ENCODE measurements at places on chromosomes 2 and 18.

DNA sequence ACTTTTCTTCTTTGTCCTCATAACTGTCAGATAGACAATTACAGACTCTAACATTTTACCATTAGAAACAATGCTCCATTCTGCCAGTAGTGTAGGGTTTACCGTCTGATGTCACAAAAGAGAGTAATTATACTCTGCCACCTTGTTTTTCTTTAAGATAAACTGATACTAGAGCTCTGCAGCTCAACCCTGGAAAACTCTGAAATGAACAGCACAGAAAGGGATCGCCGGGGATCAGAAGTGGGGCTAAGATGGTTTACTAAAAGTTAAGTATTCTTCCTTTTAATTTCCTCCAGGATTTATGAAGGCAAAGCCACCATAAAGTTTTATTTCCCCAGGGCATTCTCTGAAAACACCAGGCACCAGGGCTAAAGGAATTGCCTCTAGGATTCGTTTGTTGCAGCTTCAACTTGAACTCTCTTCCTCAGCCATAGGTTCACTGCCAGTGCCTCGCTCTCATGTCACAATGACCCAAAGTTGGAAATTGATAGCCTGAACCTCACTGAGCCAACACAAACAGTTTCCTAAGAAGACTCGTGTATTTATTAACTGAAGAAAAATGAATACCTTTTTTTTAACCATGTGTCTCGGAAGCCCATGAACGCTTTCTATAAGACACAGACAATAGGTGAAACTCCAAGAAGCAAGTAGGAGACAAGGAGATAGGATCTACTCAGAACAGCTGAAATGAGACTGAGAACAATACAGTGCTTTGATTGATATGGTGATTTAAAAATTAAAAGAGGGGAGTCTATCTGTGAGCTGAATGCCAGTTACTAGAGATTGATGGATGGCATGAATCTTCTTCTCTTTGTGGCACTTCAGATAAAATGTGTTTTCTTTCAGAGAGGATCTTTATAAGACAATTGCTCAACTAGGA, 121.5 kb upstream of the SPATS2L start:
- DNase-seq: no peak

- DNase-seq: no peak
Measured at GRCh38 chr18:67476585-67476984, 39.9 kb downstream of the DSEL start.

DNA sequence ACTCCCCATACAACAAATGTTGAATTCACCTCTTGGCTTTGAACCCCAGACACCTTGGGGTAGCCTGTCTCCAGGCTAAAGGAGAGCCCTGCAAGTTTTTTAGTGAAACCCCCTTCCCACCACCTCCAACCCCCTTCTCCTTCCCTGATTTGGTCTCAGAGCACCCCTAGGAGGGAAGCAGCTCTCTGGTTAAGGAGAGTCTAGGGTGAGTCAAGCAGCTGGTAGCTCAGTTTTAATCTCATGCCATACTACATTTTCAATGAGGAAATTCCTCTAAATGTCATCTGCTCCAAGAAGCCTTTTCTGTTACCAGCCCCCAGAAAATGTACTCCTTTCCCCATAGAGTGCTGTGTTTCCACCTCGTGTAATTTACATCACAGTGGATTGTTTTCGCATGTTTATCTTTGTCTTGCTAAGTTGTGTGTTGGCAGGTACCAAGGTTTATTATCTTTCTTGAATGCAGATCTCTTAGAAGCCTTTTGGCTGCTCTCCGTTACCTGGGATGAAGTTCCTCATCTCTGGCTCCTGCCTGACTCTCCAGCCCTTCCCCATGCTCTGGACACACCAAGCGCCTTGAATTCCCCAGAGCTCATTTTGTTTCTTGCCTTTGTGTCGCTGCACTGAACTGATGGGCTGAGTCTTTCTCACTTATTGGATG, 82.2 kb downstream of the ASAP2 start:
- DNase-seq: no peak

DNA sequence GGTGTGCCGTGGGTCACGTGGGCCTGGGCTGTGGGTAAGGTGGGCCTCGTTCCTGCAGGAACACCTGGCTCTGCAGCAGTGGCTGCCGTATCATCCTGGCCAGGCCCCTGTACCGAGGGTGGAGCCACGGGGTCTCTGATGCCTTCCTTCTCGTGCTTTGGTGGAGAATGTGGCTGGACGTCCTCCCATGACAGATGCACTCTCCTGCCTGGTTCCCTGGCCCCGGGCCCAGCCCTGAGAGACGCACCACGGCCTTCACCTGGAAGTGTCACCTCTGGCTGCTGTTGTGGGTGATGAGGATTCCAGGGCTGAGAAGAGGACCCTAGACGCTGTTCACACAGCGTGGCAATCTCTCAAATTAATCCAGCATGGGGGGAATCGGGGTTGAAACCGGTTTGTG, 49.5 kb downstream of the NFATC1 start:
- DNase-seq: no peak

GRCh38 chr2:6448893-6449292, 416.8 kb downstream of the CMPK2 start:
- no peak for DNase-seq

DNA sequence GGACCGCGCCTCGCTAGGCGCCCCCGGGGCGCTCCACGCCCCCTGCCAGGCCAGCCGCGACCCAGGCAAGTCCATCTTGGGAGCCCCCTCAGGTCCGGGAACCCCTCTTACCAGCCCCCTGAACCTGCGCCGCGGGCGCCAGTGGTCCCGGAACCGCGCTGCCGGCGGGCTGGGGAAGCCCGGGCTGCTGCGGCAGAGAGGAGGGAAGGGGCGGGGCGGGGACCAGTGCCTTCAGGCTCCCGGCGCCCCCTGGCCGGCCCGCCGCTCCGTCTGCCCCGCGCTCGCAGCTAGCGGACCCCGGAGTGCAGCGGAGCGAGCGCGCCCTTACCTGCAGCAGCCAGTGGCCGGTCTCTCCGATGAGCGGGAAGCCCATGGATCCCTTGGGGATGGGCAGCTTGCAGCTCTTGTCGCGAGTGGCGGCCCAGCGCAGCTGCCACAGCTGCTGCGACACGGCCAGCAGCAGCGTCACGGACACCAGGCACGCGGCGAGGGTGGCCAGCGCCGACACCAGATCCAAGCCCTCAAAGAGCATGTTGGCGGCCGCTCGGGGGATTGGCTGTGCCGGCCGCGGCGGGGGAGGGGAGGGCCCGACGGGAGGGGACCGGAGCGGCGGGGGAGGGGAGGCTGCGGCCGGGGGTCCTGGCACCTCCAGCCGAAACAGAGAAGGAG, at the start of gene CYP26B1:
Gene CYP26B1, minus strand, starts transcription at position 560 of the 669 bp plus-strand sequence. Its CDS starts 28 bp downstream, at position 532.
- DNase-seq: no peak

GRCh38 chr2:215010390-215010789, 128.0 kb downstream of the ABCA12 start:
- no peak for DNase-seq

DNA sequence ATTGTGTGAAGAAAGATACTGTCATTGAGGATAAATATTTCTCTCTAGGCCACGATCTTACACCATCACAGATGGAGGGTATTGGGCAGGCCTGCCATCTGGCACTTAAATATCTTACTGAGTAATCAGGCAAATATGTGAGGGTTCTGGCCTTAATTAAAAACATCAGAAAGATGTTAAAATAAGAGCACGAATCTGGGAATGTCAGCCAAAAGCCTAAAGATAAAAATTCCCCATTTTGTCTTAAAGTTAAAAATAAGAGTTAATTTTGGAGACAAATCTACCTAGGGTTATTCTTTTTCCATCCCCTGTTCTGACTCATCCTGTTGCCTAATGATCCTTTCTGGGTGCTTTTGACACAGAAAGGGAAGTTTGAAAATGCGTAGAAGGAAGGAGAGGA, 121.0 kb downstream of the SUCLG1 start:
- peak; percentile 80 for DNase-seq

- DNase-seq: no peak
Measured at GRCh38 chr2:73730810-73731209, 6.3 kb downstream of the TPRKB start.

DNA sequence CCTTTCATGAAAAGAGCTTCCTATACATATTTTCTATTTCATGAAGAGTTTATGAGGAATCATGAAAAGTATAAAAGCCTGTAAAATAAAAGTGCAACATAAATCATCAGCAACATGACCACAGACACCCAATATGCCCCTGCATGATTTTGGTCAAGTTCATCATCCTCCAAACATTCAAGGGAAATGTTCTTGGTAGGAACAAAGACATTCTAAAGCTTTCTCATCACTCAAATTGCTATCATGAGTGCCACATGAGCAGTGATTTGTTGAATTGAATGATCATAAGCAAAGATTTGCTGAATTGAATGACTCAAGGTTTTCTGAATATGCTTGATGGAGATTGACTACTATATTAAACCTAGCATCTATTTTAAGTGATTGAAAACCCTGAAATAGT, 172.2 kb downstream of the MBD2 start:
- no peak for DNase-seq

GRCh38 chr2:134782792-134783191, 55.6 kb upstream of the ACMSD start:
- no peak for DNase-seq

GRCh38 chr18:11322006-11322405, 172.6 kb upstream of the PIEZO2 start:
- no peak for DNase-seq

- DNase-seq: no peak
Measured at GRCh38 chr2:164974221-164974620, 18.9 kb upstream of the SLC38A11 start.

- DNase-seq: no peak
Measured at GRCh38 chr2:6885968-6886367, 8.4 kb downstream of the RSAD2 start.

DNA sequence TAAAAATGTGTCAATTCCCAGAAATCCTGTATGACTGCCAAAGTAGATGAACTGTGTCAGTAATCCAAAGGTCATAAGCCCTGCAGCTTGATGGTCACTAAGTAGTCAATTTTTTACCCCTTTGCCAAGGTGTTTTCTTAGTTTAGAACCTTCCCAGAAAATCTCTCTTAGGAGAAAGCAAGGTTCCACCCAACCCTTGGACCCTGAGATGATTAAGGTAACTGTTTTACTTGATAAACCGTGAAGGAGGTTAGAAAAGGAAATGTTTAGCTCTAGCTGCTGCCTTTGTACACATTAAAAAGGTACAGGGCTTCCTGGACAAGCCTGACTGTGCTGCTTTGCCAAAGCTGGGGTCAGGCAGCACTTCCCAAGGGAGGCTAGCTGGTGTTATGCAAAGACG, 24.4 kb upstream of the LRP2 start:
- DNase-seq: no peak

GRCh38 chr2:2960441-2961133, 417.0 kb downstream of the EIPR1 start:
- DNase-seq: no peak

DNA sequence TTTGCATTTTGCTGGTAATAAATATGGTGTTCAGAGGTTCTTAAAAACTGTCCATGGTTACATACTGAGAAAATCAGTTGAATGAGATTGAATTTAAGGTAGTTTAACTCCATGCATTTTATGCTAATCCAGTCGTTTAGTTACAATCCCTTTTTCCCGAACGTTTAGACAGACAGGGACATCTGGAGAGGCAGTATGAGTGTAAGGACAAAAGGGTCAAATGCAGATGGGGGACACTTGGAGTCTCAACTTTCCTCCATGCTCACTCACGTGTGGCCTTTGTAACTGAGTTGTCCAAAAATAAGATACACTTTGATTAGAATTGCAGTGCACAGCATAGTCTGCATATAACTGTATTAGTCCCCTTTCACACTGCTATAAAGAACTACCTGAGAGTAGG, 63.9 kb downstream of the RDH14 start:
- DNase-seq: no peak

GRCh38 chr2:145085612-145086011, 565.7 kb upstream of the ZEB2 start:
- DNase-seq: no peak

- DNase-seq: no peak
Measured at GRCh38 chr2:101296371-101296770, 12.1 kb downstream of the RNF149 start.

DNA sequence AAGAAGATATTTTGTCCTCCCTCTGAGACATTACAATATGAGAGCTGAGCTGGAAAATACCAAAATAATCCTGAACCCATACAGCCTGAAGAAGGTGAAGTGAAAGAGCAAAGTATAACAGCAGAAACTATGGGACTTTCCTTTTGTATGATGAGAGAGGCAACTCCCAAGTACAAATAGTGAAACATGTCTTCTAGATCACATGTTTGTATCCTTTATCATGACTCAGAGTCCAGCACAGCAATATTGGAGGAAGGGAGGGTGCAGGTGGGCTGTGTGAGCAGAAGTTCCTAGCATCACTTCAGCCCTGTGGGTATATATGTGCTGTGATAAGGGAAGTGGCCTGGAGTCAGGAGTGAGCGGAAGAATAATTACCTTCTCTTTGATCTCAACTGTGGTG, 265.6 kb upstream of the NRXN1 start:
- no peak for DNase-seq

GRCh38 chr2:109031476-109032228, 42.6 kb upstream of the EDAR start:
- no peak for DNase-seq

- no peak for DNase-seq
Measured at GRCh38 chr2:40440835-40441234, 11.1 kb downstream of the SLC8A1 start.

DNA sequence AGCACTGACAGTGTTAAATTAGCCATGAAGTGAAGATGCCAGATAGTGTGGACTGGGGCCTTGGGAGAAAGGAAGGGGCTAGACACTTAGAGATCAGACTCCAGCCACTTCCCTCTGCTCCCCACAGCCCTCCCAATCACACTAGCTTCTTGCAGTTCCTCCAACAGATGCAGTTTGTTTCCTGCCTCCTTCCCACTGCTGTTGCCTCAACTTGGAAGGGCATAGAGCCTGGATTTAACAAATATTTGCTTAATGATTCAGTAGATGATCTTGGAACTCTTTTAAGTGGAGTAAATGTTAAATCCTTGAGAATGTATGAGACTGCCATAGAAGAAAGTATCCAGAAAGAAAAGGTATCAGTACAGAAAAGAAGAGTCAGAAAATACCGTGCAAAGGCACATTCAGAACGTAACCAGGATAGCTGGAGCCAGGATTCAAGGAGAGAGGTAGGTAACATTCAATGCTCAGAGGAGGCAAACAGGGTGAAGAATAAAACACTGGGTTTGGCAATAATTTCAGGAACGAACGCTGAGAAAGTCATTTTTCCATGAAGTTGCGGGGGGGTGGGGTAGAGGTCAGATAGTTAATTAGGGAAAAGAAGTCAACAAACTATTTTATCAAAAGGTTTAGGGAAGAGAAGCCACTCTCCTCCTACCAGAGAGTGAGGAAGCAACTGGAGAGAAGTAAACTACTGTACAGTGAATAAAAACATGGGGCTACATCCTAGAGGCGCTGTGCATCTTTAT, 1.3 kb upstream of the BZW1 start:
- DNase-seq: no peak

DNA sequence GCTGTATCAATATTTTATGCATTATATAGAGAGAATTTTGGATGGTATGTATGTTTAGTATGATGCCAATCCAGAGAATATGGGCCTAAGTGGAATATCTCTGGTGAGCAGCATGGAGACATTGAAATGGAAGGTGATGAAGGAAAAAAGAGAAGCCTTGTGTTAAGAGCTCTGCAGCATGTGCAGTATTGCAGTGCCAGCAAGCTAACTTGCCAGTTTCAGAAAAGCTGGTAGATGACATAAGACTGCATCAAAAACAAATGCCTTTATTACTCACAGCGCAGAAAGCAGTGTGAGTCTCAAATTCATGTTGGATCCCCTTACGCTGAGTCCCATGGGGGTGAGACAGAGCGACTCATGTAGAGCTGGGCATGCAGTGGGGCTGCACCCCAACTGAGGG, 280.2 kb downstream of the CTNNA2 start:
- no peak for DNase-seq

- no peak for DNase-seq
Measured at GRCh38 chr2:129224486-129224885, 755.0 kb upstream of the RAB6C start.

All from NCI-H1694 treated with DMSO at 0.1 percent for 48 hours (cell line).